Fibroblast of skin of right quadriceps (primary cell): ENCODE measurements at places on chromosomes 6 and 20.
A peak's percentile ranks its signal among the peaks of the same experiment; 100 is the strongest.

- DNase-seq = no peak
Observed at GRCh38 chr6:35215665-35216411, 2.1 kb downstream of the SCUBE3 start.

- DNase-seq = no peak
Observed at GRCh38 chr6:111710439-111710838, 104.8 kb upstream of the TRAF3IP2 start.

DNA sequence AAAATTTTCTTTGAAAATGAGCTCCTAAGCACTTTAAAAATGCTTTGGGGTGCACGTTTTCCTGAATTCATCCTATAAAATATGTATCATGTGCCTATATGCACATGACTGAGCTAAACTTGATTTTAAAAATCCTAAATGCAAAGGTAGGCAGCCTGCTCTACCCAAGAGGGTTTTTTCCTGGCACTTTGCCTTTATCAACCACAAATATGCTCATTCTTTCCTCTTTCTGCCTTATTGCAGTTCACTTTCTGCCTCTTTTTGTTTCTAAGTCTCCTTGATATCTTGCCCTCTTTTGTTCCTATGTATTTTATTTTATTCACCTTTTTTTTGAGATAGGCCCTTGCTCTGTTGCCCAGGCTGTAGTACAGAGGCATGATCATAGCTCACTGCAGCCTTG lies 229.3 kb downstream of the GRM1 start:
- DNase-seq = peak; percentile 9

DNA sequence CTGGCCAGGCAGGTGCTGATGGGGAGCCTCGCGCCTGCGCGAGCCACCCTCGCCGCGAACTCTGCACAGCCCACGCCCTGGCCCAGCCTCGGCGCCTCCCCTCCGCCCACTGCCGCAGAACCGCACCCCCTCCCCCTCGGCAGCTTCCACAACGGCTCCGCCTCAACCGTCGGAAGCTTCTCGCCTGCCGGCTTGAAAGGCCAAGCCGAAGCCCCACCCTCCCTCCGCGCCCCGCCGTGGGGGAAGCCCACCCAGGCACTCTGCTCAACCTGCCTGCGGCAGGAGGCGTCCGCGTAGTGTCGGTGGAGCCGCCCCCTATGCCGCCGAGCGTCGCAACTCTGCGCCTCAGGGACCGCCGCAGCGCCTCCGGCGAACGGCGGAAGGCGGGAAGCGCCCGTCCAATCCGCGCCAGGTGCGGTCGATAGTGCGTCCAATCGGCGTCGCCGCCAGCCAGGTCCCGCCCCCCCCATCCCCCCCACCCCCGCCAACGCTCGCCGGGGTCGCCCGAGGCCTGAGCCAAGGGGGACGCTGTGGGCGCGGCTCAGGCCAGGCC lies at the start of gene SYCP2:
Gene SYCP2 (minus strand): TSS at position 342 of the 553 bp plus-strand sequence. CDS start 11,224 bp downstream, outside the sequence.
- DNase-seq = peak; percentile 53

DNA sequence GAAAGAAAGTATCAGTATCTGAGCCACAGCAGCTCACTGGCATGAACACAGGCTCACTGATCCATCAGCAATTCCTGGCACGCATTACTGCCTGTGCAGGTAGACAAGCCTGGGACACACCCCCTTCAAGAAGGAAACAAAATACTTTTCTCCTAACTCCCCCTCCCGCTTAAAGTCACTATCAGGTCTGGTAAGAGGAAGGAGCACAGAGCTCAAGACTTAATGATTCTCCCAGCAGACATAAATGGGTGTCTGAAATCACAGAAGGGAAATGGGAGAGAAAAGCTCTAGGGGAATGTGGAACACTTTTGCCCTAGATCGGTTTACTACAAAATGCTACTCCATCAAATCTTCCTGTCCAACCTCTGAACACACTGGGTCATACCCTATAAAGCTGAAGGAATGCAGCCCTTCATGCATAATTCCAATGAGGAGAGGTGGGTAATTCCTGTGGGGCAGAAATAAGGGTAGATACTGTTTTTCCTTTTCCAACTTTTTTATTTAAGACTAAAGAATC lies at the start of gene ADGRF1:
Gene ADGRF1 (minus strand): TSS at position 58 of the 517 bp plus-strand sequence. CDS start 13,271 bp downstream, outside the sequence.
- no peak for DNase-seq

GRCh38 chr6:6742535-6742934 lies 154.0 kb downstream of the LY86 start:
- DNase-seq = no peak

DNA sequence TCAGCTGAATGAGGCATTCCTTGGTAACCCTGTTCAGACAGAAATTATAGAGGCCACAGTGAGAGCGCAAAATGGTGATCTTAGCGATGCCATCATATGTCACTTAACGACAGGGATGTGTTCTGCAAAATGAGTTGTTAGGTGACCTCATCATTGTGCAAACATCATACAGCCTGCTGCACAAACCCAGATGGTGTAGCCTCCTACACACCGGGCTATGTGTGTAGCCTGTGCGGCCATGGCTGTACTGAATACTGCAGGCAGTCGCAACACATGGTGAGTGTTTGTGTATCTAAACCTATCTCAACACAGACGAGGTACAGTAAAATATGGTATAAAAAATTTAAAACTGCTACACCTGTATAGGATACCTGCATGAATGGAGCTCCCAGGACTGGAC lies 234.1 kb upstream of the PMEPA1 start:
- no peak for DNase-seq

GRCh38 chr20:21089391-21089790 lies 16.8 kb downstream of the LINC00237 start:
- no peak for DNase-seq

DNA sequence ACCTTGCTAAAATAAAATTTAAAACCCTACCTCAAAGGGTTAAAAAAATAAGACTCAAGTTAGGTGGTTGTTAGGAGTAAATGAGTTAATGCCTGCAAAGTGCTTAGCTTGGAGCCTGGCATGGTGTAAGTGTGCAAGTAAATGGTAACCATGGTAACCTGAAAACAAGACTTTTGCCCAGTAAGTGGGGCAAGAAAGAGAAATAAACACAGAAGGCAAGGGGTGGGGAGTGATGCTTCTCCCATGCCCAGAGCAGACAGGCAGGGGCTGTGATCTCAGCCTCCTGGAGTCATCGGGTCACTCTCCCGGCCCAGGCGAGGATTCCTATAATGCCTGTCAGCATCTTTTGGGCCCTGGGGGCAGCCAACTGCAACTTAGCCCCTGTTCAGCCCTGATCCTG lies 59.2 kb upstream of the SLC32A1 start:
- no peak for DNase-seq

- DNase-seq = peak; percentile 27
Observed at GRCh38 chr20:52405417-52405816, 213.8 kb upstream of the ZFP64 start.

- peak; percentile 48 for DNase-seq
Observed at GRCh38 chr6:111842891-111843290, 30.4 kb downstream of the FYN start.

GRCh38 chr6:90021711-90022110 lies 127.4 kb downstream of the GJA10 start:
- no peak for DNase-seq

DNA sequence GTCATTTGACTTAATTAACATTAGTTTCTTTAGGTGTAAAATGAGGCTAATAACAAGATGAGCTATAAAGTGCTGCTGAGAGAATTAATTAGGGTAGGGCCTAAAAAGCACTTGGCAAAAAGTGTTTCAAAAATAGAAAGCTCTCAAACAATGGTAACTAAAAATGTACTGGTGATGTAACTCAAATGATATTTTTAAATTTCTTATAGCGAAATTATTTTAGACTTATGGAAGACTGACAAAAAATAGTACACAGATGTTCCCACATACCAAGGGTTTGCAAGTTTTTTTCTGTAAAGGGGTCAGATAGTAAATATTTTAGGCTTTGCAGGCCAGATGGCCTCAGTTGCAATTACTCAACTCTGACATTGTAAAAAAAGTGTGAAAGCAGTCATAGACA lies 190.7 kb upstream of the UFL1 start:
- DNase-seq = no peak

GRCh38 chr20:58012731-58013510 lies 215.5 kb downstream of the ANKRD60 start:
- no peak for DNase-seq

- DNase-seq = peak; percentile 29
Observed at GRCh38 chr20:14780508-14780907, 443.1 kb upstream of the FLRT3 start.

DNA sequence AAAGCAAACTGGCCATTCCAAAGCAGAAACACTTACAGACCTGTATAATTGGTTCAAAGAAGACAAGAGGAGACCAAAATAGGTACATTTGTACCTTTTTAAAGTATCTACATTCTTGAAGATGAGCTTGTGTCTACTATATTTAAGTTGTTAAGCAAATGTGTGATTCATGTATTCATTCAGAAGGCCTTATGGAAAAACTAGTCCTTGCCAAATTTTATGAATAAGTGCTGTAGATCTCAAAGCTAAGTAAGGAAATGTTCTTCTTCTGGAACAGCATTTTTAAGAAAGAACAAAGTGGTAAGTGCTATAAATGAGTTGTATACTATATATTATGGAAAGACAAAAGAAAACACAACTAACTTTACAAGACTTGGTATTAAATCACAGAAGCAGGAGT lies 22.2 kb upstream of the HEY2 start:
- no peak for DNase-seq

DNA sequence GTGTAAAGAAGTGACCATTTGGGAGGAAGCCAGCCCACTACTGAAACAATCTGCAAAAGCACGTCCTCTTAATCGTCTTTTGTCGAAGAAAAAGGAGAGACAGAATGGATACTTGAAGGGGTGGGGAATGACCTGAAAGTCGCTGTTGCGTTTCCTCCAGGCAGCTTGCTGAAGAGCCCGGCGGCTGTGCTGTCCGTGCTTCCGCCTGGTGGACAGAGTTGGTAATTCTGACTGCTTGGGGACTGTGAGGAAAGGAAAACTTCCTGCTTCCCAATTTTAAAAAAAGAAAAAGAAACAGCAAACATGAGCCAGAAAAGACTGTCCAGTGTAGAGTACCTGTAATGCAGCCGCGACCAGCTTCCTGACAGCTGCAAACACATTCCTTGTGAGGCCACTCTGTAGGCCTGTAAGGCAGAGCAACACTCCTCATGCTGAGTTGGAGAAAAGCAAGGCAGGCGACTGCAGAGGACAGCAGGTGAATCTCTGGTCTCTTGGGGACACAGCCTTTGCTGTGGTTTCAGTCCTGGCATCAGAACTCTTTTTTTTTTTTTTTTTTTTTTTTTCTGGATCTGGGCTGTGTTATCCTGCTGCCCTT lies 251.1 kb upstream of the TBX18 start:
- peak; percentile 53 for DNase-seq

DNA sequence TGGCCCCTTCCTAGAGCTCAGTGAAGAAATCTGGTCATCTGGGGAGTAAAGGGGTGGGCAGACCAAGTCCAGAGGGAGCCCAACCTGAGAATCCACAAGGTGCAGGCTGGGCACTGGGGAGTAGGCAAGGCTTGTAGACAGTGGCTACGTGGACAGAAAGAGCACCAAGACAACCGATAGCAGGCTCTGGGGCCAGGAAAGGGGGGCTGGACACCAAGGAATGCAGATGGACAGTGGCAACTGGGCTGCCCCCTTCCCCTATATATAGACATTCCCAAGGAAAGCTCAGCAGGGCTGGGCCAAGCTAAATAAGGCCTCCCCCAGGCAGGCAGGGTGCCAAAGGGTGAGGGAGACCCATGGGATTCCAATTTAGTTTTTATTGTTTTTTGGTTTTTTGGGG lies 1.5 kb upstream of the TNNC2 start:
- no peak for DNase-seq

GRCh38 chr6:150212778-150213177 lies 69.9 kb downstream of the PPP1R14C start:
- DNase-seq = peak; percentile 56

DNA sequence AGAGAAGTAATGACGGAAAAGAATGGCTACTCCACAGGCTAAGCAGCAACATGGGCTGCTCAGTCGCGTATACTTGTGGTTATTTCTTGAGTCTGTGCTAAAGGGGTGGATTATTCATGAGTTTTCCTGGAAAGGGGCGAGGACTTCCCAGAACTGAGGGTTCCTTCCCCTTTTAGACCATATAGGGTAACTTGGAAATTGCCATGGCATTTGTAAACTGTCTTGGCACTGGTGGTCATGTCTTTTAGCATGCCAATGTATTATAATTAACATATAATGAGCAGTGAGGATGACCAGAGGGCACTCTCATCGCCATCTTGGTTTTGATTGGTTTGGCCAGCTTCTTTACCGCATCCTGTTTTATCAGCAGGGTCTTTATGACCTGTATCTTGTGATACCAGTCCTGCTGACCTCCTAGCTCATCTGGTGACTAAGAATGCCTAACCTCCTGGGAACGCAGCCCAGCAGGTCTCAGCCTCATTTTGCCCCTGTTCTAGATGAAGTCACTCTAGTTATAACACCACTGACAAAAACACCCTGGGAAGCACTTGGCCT lies 11.4 kb downstream of the LBP start:
- DNase-seq = no peak

DNA sequence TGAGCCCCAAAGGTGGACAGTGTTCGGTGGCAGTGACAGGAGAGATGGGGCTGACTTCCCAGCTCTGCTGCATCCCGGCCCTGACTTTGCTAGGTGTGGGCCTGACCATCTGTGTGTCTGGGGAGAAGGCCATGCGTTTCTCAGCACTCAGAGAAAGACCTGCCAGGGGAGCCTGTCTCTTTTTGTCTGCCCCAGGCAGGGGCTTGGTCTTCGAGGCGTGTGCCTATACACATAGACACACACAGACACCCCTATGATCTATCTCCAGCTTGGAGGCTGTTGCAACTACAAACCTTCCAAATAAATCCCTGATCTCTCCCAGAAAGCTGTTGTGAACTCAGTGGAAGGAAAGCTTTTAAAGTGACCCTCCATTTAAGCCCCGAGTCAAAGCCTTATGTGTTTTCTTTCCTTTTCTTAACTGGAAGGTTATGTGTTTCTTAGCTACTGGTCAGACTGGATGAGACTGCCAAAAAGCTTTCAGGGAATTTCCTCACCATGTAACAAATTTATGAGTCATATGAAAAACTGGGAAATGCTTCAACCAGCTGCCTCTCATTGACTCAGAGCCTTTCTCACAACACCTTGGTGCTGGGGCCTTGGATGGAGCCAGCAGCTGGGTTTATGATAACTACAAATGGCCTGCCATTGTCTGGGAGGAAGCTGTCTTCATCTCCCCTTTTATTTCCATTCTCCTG lies 102.6 kb downstream of the CDC5L start:
- peak; percentile 96 for DNase-seq

DNA sequence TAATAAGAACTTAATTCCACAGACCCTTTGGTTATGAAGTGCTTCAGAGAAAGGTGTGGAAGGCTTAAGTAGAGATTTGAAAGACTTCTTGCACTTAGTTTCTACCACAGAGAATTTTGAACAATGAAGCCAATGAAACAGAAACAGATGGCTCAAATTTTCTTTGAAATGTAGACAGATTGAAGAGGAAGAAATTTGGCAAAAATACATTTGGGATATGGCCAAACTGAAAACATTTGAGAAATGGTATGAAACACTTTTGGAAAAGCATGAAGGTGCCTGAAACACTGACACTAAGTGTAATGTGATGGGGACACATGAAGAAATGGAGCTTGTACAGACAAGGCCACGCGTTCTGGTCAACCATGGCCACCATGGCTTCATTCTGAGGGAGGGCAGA lies 272.4 kb upstream of the EXOC2 start:
- no peak for DNase-seq

- no peak for DNase-seq
Observed at GRCh38 chr20:47296950-47297349, 59.5 kb downstream of the ZMYND8 start.
